Lower lobe of right lung (tissue), 2 donors: ENCODE measurements at places on chromosomes 7 and 10. TPM values are rescaled to one million over a fixed set of nuclear protein-coding genes. Genes with fewer than 3 reads are reported as not detected.

DNA sequence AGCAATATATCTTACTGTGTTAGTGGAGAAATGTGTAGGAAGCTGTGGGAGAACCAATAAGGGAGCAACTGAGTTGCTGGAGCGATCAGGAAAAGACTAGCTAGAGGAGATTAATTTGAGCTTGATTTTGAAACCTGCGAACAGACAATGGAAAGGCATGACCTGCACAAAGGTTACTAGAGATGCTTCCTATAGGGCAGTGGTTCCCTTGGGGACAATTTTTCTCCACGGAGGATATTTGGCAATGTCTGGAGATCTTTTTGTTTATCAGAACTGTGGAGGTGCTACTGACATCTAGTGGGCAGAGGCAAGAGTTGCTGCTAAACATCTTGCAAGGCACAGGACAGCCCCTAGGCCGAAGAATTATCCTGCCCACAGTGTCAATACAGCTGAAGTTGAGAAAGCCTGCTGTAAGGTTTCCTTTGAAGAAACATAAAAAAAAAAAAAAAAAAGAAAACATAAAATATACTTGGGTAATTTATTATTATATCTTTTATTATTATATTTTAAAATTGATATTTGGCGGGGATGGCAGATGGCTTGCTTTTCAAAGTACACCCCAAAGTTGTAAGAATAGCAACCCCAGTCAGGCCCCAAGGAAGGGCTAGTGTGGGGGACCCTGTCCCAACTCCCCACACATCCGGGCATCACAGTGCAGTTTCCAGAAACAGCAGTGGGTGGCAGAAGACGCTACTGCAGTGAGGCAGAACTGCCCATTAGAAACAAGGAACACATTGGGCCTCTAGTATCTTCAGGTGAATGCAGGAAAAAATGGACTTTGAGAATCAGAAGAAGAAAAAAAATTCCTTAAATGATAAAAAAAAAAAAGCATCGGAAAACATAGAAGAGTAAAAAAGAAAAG lies 481.6 kb downstream of the SH2D4B start:
- H3K27me3 ChIP-seq = no peaks in the 10 kb centered on the region
- no peaks in the 10 kb centered on the region for H3K36me3 ChIP-seq
- no peak for DNase-seq
- no peak overlapping the region for H3K27ac ChIP-seq
- H3K4me3 ChIP-seq = no peak overlapping the region

DNA sequence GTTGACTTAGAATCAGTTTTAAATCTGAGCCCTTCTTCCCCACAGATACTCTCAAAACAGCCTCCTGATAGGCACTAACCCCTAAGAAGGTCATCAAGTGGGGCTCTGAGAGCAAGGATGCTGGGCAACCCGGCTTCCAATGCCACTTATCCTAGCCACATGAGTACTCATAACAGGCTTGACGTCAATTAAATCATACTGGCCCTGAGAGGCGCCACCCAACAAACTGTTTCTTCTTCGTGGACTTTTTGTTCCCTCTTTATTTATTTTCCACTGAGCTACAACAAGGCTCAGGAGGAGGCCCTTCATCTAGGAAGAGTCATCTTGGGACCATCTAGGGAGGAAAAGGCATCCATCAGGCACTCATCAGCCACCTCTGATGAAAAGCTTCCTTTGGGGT lies 255.9 kb downstream of the KCNMA1 start:
- no peaks in the 10 kb centered on the region for H3K36me3 ChIP-seq
- H3K4me3 ChIP-seq = no peak overlapping the region
- H3K27ac ChIP-seq = no peak overlapping the region
- H3K4me1 ChIP-seq = no peaks in the 10 kb centered on the region
- DNase-seq = no peak

The TMEM139 gene
- 25.9 TPM for total RNA-seq

DNA sequence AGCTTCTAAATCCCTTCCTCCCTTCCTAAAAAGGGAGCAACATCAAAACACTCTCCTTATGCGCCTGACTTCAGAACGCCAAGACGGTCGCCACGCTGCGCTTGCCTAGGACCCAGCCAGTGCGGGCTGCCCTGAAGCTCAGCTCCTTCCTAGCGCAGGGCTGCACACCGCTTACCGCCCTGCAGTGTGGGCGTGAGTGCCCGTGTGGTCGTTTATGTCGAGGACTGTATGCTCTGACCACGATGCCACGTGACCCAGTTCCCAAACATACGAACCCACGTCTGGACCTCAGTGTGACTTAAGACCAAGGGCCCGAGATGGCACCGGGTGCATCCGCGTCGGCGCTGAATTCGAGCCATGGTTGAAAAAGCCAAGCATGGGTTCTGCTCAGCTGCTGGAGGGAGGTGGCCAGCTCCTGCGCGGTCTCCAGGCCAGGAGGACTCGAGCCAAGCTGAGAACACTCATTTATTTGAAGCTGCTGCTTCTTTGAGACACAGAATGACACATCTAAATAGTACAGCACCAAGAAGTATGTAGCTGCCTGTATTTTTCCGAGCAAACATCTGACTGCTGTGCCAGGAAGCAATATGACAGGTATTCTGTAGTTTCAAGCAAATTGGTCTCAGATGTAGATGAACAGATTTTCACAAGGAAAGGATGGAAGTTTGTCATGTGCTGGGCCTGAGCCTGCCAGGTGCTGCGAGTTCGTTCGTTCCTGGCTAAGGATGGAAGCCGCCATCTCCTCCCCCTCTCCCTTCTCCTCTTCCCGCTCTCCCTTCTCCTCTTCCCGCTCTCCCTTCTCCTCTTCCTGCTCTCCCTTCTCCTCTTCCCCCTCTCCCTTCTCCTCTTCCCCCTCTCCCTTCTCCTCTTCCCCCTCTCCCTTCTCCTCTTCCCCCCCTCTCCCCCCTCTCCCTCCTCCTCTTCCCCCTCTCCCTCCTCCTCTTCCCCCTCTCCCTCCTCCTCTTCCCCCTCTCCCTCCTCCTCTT lies 184.7 kb downstream of the EBF3 start:
- H3K27me3 ChIP-seq = no peaks in the 10 kb centered on the region
- H3K36me3 ChIP-seq = no peaks in the 10 kb centered on the region
- no peaks in the 10 kb centered on the region for H3K4me1 ChIP-seq
- no peak overlapping the region for H3K27ac ChIP-seq

The TSPAN12 gene
- total RNA-seq = 43.6 TPM

DNA sequence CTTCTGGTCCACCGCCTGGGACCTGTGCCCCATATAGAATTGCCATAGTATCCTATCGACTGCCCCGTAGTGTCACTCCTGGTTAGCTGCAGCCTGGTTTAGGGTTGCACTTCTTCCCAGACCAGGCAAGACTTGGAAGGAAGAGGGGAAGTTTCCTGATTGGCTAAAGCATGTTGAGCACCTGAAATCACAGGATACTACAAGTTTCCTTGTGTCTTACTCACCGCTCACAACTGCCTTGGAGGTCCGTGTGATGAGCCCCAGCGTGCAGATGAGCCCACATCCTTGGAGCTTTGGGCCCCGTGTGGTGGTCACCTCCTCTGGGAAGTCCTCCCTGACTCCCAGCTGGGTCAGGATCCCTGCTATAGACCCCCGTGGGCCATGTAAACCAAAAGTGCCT lies 73.9 kb upstream of the GTF2I start:
- no peaks in the 10 kb centered on the region for H3K27me3 ChIP-seq
- H3K4me3 ChIP-seq = no peak overlapping the region
- no peaks in the 10 kb centered on the region for H3K36me3 ChIP-seq
- H3K27ac ChIP-seq = no peak overlapping the region

DNA sequence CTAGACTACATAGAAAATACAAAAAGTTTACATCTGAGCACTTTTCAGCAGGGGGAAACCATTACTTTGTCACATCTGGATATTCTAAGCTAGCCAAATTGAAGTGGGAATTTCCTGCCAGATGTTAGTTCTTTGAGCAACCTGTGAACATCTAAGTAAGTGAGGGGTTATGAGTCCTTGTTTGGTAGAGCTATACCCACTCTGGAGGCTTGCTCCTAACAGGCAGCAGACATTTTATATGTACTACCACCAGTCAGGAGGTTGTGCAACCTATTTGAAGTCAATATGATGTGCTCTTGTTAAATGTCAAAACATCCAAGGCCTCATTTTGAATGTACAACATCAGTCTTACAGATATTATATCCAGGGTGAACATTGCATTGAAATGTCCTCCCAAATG lies 143.3 kb upstream of the KAT6B start:
- no peak overlapping the region for H3K4me3 ChIP-seq
- no peak for DNase-seq
- peaks cover 8% of the 10 kb centered on the region for H3K4me1 ChIP-seq
- H3K27ac ChIP-seq = no peak overlapping the region
- no peaks in the 10 kb centered on the region for H3K27me3 ChIP-seq
